ENCODE measurements at places on chromosomes 13 and 19.
A peak's percentile ranks its signal among the peaks of the same experiment; 100 is the strongest.

DNA sequence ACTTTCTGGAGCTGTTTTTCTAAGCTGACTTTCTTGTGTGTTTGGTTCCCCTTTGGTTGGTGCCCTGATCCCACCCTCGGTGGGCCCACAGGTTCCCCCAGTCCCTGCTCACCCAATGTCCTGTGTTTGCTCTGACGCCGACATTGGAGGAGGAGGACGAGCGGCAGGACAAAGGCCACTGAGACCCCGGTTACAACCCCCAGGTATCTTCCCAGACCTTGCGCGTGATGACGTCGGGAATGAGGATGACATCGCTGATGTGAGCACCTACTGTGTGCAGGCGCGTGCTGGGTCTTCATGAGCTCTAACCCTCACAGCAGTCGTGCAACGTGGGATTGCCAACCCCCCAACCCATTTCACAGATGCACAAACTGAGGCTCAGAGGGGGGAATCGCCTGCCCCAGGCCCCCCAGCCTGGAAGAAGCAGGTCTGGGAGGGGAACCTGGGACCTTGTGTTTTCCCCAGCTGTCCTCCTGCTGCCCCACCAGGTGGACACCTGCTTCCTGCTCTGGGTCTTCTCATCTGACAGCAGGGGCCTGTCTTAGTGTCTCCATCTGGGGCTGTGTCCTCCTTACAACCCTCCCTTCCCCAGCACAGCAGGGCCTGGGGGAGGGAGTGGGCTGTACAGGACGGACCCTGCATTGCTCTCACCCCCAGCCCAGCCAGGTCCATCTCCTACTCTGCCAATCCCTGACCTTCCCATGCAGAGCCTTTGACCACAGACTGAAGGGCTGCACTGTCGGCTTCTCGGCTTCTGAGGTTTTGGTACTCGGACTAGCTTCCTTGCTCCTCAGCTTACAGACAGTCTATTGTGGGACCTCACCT, 4.7 kb upstream of the LILRA6 start:
- DNase-seq: no peak

DNA sequence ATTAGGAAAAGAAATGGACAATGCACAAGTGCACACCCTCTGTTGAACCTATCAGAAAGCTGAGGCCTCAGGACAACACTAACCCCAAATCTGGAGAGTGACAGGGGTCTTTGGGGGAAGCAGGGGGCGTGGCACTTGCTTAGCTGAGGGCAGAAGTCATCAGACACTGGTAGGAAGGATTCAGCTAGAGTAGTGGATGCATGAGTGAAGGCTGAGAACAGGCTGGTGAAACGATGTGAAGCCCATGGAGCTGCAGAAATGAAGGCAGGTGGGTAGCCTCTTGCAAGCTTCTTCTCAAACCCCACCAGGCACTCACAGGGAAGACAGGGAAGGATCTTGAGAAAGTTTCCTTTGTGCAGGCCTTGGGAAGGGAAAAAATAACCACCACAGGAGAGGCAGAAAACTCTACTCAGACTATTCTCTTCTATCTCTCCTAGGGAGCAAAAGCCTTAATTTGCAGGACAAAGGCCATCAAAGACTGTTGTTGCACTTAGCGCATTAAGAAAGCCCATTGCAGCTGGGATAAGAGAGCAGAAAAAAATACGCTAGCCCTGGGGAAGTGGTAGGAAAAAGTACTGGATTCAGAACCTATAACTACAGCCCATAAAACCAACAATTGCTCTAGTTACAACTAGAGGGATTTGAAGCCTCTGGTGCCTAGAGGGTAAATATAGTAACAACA, 193.3 kb upstream of the ZNF536 start:
- no peak for DNase-seq

- DNase-seq: no peak
Measured at GRCh38 chr19:42198676-42199439, 18.6 kb downstream of the DEDD2 start.

DNA sequence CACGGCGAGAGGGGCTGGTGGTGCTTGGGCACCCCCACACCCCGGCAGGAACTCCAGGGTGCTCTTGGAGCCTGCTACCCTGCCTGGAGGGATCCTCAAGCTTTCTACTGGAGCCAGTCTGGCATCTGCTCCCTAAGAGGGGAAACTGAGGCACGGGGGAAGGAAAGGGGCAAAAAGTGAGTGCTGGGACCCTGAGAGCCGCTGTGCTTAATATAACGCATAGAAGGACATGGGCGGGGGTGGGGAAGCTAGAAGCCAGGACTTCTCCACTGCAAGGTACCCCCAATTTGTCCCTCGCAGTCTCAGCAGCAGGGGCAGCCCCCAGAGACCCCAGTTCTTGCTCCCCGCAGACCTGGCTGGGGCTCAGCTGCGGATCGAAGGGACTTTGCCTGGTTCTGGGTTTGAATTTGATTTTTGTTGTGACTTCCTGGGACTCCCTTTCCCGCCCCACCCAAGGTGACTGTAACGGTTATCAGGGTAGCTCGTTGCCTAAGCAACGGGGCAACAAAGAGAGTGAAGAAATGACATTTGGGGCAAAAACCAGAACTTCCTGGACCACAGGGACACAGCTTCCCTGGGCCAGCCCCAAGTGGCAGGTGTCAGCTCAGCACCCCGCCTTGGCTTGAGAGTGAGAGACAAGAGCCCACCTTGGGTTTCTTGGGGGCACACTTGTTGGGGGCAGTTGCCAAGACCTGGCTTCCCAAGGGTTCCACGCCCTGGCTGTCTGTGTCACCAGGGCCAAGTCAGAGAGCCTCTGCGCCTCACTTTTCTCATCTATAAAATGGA, 638 bp downstream of the ADGRE5 start:
- peak; percentile 47 for DNase-seq

- no peak for DNase-seq
Measured at GRCh38 chr13:49608651-49609331, 19.5 kb upstream of the ARL11 start.

- peak; percentile 52 for DNase-seq
Measured at GRCh38 chr19:46265217-46265828, 31.5 kb upstream of the HIF3A start.

GRCh38 chr19:15893477-15893876, 4.4 kb downstream of the CYP4F2 start:
- no peak for DNase-seq

DNA sequence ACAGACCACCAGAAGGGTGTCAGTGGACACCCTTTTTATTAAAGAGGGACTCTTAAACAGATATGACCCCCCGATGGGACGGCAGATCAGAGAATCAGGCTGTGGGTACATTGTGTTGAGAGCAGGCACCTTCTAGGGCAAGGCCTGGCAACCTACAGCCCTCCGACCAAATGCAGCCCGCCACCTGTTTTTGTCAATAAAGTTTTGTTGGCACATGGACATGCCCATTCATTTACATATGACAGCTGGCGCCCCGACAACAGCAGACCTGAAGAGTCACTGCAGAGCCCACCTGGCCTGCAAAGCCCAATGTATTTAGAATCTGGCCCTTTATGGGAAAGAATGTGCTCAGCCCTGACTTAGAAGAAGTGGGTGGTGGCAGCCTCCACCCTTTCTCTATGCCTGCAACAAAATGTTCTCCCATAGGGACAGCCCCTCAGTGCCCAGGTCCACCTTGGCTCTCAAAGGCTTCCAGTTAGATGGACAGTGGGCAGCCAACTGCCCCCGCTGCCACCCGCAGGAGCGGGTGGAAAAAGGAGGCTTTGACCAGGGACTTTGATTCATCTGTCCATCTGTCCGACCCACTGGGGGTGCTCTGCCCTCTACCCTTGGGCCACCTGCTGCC, 184.9 kb downstream of the PTPRS start:
- no peak for DNase-seq

DNA sequence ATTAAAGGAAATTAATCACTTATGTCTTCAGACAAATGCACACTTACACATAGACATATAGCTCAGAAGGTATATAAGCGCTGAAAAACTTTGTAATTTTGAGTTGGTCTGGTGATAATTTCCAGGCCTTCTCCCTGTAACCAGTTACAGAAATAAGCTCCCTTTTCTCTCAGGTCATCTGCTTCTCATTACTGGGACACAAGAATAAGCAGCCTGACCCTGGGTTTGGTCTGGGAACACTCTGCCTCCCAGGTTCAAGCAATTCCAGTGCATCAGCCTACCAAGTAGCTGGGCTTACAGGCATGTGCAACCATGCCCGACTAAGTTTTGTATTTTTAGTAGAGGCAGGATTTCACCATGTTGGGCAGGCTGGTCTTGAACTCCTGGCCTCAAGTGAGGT, 274.5 kb downstream of the LMO7 start:
- DNase-seq: no peak

DNA sequence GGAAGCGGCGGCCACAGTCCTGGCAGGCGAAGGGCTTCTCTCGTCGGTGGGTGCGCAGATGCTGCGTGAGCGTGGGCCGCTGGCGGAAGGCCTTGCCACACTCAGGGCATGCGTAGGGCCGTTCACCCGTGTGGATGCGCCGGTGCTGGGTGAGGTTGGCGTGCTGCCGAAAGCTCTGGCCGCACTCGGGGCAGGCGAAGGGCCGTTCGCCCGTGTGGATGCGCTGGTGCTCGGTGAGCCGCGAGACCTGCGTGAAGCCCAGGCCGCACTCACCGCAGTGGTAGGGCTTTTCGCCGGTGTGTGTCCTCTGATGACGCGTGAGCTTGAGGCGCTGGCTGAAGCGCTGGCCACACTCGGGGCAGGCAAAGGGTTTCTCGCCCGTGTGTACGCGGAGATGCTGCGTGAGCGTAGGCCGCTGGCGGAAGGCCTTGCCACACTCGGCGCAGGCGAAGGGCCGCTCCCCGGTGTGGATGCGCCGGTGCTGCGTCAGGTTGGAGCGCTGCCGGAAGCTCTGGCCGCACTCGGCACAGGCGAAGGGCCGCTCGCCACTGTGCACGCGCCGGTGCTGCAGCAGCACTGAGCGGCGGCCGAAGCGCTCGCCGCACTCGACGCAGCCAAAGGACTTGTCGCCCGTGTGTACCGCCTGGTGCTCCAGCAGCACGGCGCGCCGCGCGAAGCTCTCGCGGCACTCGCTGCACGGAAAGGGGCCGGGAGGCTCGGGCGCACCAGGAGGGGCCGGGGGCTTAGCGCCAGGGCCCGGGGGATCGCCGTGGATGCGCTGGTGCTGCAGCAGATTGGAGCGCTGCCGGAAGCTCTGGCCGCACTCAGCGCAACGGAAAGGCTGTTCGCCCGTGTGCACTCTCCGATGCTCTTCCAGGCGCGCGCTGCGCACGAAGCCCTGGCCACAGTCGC, 4.0 kb upstream of the UBE2M start:
- DNase-seq: no peak

DNA sequence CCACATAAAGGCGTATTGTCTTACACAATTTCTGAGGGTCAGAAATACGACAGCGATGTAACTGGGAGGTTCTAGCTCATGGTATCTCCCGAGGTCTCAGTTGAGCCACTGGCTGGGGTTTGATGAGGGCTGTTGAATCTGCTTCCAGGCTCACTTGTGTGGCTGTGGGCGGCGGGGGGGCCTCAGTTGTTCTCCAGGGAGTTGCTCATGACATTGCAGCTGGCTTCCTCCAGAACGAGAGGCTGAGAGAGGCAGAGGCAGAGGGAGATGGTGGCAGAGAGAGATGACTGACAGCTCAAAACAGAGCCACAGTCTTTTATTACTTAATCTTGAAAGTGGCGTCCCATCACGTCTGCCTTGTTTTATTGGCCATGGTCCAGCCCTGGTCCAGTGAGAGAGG, 6.2 kb upstream of the NLRP5 start:
- no peak for DNase-seq

DNA sequence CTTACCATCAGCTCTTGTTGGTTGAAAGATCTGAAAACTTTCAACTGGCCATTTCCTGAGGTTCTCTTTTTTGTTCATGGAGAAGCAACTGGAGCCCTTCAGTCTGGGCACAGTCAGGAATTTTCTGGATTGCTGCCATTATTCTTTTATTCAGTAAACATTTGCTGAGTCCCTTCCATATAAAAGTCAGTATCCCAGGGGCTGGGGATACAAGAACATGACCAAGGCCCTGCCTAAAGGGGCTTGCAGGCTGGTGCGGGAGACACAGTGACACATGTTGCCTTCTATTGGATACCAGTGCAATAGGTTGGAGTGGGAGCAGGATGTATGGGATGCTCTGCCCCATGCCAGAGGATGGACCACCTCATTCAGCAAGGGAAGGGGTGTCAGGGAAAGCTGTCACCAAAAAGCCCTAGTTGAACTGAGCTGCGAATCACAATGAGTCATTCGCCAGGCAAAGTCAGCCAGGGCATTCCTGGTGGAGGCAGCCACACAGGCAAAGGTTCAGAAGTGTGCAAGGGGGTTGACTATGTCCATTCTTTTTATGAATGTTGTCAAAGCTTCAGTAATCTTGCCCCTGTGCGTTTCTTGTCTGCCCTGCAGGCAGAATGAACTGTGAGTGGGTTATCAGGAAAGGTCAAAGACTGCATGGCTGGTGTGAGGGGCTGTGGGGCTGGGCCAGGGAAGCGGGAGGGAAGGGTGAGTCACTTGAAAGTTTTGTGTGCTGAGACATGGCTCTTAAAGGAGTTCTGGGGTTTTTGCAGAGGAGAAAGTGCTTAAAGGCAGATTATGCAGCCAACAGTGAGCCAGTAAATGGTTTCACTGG, 395.9 kb downstream of the KCNRG start:
- DNase-seq: peak; percentile 21

DNA sequence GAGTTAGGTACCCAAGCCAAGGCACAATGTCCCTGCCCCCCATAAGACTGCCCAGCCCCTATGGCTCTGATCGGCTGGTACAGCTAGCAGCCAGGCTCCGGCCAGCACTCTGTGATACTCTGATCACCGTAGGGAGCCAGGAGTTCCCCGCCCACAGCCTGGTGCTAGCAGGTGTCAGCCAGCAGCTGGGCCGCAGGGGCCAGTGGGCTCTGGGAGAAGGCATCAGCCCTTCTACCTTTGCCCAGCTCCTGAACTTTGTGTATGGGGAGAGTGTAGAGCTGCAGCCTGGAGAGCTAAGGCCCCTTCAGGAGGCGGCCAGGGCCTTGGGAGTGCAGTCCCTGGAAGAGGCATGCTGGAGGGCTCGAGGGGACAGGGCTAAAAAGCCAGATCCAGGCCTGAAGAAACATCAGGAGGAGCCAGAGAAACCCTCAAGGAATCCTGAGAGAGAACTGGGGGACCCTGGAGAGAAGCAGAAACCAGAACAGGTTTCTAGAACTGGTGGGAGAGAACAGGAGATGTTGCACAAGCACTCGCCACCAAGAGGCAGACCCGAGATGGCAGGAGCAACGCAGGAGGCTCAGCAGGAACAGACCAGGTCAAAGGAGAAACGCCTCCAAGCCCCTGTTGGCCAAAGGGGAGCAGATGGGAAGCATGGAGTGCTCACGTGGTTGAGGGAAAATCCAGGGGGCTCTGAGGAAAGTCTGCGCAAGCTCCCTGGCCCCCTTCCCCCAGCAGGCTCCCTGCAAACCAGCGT, 3.0 kb upstream of the KMT2B start:
- no peak for DNase-seq

GRCh38 chr19:6226012-6226411, 53.8 kb downstream of the MLLT1 start:
- no peak for DNase-seq

DNA sequence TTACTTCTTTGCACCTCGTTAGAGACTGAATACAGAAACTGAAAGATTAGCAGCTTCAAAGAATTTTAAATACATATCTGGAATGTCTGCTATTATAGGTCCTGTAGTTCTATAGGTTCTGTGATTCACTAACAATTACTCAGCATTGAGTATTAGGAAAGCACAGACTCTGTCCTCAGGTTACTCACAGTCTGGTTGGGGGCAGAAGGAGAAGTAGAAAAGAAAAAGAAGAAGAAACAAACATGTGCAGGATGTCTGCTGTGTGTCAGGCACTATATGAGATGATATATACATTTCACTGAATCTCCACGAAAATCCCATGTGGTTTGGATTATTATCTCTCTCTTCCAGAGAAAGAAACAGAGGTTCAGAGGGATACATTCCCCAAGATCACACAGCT, 40.1 kb downstream of the SERTM1 start:
- no peak for DNase-seq
